Suprapubic skin (tissue), 4 donors: ENCODE measurements at places on chromosomes 7 and 10. TPM values are rescaled to one million over a fixed set of nuclear protein-coding genes. Genes with fewer than 3 reads are reported as not detected.

- H3K27me3 ChIP-seq = no peaks in the 10 kb centered on the region
- no peak for DNase-seq
- no peaks in the 10 kb centered on the region for H3K36me3 ChIP-seq
These were observed 56.0 kb upstream of the JAZF1 start for GRCh38 chr7:28236560-28236959.

DNA sequence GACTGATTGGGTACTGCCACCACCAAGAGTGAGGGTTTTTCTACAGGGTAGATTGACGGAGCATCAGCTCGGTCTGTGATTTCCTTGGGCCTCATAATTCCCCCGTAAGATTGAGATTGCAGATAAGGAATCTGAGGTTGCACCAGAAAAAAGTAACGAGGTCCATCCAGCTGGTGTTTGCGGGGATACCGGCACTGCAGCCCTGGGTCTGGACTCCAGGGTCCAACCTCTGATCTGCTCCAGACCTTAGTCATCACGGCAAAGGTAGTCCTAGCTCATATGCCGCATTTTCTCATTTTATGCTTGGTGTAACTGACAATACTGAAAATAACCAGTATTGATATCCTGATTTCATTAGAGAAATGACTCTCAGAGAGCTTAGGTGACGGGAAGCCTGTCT lies 3.9 kb downstream of the CARD11 start:
- peaks cover 30% of the 10 kb centered on the region for H3K27me3 ChIP-seq
- H3K36me3 ChIP-seq = no peaks in the 10 kb centered on the region
- no peak for DNase-seq

The NOLC1 gene
- 83.5 TPM for total RNA-seq

GRCh38 chr7:134362587-134363483 lies 46.1 kb upstream of the SLC35B4 start:
- H3K27me3 ChIP-seq = peaks cover 10% of the 10 kb centered on the region

The CNNM1 gene
- total RNA-seq = 4.4 TPM

DNA sequence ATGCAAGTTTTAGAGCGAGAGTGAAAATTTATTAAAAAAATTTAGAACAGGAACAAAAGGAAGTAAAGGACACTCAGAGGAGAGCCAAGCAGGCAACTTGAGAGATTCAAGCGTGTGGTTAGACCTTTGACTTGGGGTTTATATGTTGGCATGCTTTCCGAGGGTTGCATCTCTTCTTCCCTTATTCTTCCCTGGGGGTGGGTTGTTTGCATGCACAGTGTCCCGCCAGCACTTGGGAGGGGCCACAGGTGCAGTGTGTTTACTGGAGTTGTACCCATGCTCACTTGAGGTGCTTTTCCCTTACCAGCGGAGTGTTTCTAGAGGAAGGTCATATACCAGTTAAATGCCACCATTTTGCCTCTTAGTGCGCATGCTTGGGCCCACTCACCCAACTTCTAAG lies 96.3 kb downstream of the CHN2 start:
- no peak overlapping the region for H3K4me3 ChIP-seq
- H3K27ac ChIP-seq = no peak overlapping the region
- no peak for DNase-seq
- H3K27me3 ChIP-seq = no peaks in the 10 kb centered on the region
- H3K4me1 ChIP-seq = peaks cover 4% of the 10 kb centered on the region

DNA sequence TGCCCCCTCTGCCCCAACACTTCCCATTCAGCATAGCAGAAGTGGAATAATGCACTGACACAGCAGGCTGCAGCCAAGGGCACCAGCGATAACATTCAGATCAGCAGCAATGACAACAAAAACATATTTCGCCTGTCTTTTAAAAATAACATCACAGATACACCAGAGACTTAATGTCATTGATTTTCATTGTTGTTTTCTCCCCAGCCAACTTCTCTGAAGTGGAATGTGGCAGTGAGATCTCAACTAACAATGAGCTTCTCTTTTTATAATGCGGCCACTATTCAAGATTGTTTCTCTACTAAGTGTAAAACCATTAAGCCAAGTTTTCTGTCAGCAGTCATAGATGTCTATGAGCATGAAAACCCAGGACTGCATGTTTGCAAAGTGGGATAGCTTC lies 158.2 kb upstream of the TMEM229A start:
- DNase-seq = no peak
- H3K27me3 ChIP-seq = no peaks in the 10 kb centered on the region
- no peaks in the 10 kb centered on the region for H3K4me1 ChIP-seq
- H3K27ac ChIP-seq = no peak overlapping the region

- peaks cover 49% of the 10 kb centered on the region for H3K4me1 ChIP-seq
- H3K27me3 ChIP-seq = no peaks in the 10 kb centered on the region
- DNase-seq = peak; percentile 81
These were observed 728 bp downstream of the PARD3 start for GRCh38 chr10:34814223-34814912.

The DNAJC9 gene
- total RNA-seq = 21.4 TPM

The CYP3A4 gene
- total RNA-seq = 6.4 TPM

DNA sequence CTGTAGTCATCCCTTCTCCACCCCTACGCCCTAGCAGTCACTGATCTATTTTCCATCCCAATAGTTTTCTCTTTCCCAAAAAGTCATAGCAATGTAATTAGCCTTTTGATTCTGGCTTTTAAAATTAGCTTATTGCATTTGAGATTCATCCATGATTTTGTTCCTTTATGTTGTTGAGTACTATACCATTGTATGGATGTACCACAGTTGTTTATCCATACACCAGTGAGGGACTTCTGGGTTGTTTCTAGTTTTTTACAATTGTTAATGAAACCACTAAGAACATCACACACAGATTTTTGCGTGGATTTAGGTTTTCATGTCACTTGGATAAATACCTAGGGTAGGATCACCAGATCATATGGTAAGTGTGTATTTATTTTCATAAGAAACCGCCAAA lies 16.1 kb downstream of the FHIP2A start:
- H3K27ac ChIP-seq = no peak overlapping the region
- DNase-seq = no peak
- H3K4me1 ChIP-seq = peaks cover 2% of the 10 kb centered on the region

The DKK1 gene
- total RNA-seq = 14.2 TPM

GRCh38 chr10:112217386-112218035 lies 33.9 kb upstream of the GPAM start:
- H3K4me1 ChIP-seq = no peaks in the 10 kb centered on the region
- DNase-seq = no peak
- H3K4me3 ChIP-seq = no peak overlapping the region
- H3K36me3 ChIP-seq = no peaks in the 10 kb centered on the region
- no peak overlapping the region for H3K27ac ChIP-seq

DNA sequence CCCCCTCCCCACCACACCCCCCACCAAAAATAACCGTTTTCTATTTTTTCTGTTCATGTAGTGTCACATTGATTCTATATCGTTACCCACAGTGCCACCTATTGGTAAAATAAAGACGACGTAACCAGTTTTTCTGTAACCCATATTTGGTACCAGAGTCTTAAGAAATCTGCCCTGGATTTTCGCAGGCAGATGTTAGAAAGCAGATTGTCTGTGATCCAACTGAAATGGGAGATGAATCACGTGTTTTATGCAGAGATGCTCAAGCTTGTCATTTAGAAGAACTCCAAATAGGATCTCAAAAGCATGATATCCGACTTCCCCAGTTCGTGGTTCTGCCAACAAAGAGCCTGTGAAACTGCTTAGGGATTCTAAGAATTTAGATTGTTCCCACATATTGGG lies 261.1 kb upstream of the CSTF2T start:
- H3K4me1 ChIP-seq = no peaks in the 10 kb centered on the region
- no peaks in the 10 kb centered on the region for H3K36me3 ChIP-seq
- no peak overlapping the region for H3K27ac ChIP-seq
- H3K4me3 ChIP-seq = no peak overlapping the region
- no peak for DNase-seq

The SPDYE5 gene
- total RNA-seq = not detected

GRCh38 chr10:64033711-64034110 lies 512.5 kb downstream of the REEP3 start:
- H3K27ac ChIP-seq = no peak overlapping the region
- H3K36me3 ChIP-seq = no peaks in the 10 kb centered on the region
- no peaks in the 10 kb centered on the region for H3K27me3 ChIP-seq
- no peak overlapping the region for H3K4me3 ChIP-seq

DNA sequence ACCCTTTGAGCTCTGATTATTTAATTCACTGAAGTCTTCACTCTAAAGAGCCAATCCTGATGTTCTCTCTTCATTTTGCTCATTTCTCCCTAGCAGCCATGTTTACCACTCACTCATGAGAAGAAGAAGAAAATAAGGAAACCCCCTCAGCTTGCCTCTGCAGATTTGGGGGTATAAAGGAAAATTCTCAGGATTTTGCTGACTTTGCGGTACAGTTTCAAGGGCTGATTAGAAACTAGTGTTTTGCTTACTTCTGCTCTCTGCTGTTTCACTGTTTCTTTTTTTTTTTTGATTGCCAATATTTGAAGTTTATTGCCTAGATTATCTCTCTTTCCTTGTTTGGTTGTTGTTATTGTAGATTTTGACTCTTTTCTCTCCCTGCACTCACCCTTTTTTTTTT lies 23.4 kb downstream of the PCBD1 start:
- H3K27ac ChIP-seq = no peak overlapping the region
- no peaks in the 10 kb centered on the region for H3K27me3 ChIP-seq
- H3K36me3 ChIP-seq = peaks cover 46% of the 10 kb centered on the region
- no peak for DNase-seq
- no peak overlapping the region for H3K4me3 ChIP-seq

DNA sequence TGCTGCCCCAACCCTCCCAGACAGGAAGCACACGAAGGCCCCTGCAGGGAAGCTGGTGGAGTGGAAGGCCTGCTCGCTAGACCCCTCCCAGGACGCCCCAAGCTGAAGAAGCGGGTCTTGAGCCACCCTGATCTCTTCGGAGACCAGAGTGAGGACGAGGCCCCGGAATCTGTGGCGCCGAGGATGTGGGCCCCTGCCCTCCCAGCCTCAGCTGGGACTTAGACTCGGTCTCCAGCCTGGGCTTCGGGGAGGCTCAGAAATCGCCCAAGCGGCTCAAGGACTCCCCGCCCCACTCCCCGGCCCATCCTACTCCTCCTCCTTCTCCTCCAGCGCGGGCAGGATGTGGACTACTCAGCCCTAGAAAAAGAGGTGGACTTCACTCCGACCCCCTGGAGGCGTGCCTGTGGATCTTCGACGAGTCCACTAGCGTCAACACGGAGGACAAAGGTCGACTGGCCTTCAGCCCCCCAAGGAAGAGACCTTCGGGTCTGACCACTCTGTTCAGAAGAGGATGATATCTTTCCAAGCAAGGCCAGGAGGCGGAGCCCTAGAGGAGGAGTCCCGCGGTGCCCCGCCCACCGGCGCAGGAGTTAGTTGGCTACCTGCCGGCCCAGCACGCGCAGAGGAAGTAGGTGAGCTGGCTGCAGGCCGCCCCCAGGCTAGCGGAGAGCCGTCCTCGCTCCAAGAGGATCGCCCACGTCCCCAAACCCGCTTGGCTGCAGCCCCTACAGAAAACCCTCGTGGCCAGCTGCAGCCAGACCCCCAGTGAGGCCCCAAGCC lies 21.9 kb upstream of the LANCL2 start:
- peaks cover 12% of the 10 kb centered on the region for H3K27me3 ChIP-seq
- H3K4me3 ChIP-seq = no peak overlapping the region
- no peak for DNase-seq
- H3K27ac ChIP-seq = no peak overlapping the region

- peaks cover 93% of the 10 kb centered on the region for H3K36me3 ChIP-seq
- no peak for DNase-seq
- H3K27me3 ChIP-seq = no peaks in the 10 kb centered on the region
- no peak overlapping the region for H3K27ac ChIP-seq
These were observed 99.2 kb downstream of the DLG5 start for GRCh38 chr10:77827366-77827765.

- H3K36me3 ChIP-seq = no peaks in the 10 kb centered on the region
- H3K27me3 ChIP-seq = no peaks in the 10 kb centered on the region
- no peak overlapping the region for H3K27ac ChIP-seq
- DNase-seq = no peak
- no peak overlapping the region for H3K4me3 ChIP-seq
- H3K4me1 ChIP-seq = peaks cover 30% of the 10 kb centered on the region
These were observed 8.9 kb upstream of the GPER1 start for GRCh38 chr7:1078985-1079384.

GRCh38 chr10:95653895-95654294 lies 2.6 kb downstream of the ALDH18A1 start:
- H3K27me3 ChIP-seq = no peaks in the 10 kb centered on the region
- no peak overlapping the region for H3K4me3 ChIP-seq
- H3K27ac ChIP-seq = no peak overlapping the region
- H3K36me3 ChIP-seq = peaks cover 30% of the 10 kb centered on the region
- DNase-seq = no peak

DNA sequence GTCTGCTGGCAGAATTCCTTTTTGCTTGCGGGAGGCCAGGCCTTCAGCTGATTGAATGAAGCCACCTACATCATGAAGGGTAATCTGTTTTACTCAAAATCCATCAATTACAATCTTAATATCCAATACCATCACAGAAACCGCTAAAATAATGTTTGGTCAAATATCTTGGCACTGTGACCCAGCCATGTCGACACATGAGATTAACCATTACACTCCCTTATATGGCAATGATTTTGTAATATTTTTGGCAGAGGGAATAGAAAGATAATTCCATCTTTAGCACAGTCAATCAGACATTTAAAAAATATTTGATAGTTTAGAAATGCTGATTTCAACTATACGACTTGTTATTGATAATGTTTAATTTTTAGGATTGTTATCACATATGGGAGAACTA lies 36.5 kb upstream of the SLC39A12 start:
- H3K27me3 ChIP-seq = no peaks in the 10 kb centered on the region
- H3K36me3 ChIP-seq = no peaks in the 10 kb centered on the region
- H3K27ac ChIP-seq = no peak overlapping the region
- H3K4me3 ChIP-seq = no peak overlapping the region

DNA sequence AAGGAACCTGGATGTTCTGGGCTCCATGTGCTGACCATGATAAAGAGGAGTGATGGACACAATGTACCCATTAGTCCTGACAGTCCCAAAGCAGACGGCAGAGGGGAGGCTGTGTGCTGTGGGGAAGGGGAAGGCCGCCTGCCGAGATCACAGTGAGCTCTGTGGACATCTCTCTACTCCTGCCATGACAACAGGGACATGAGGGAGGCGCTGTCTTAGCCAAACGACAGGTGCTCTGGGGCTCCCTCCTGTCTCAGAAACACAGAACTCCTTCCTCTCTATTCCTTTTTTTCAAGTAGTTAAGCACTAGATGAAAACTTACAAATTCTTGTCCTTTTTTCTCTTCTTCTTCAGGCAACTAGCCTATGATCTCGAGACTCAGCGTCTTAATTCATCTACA lies 113.1 kb downstream of the RNF32 start:
- no peaks in the 10 kb centered on the region for H3K4me1 ChIP-seq
- H3K27me3 ChIP-seq = no peaks in the 10 kb centered on the region
- H3K36me3 ChIP-seq = peaks cover 19% of the 10 kb centered on the region
- DNase-seq = no peak
- no peak overlapping the region for H3K27ac ChIP-seq

- H3K4me1 ChIP-seq = no peaks in the 10 kb centered on the region
- no peak for DNase-seq
- no peak overlapping the region for H3K4me3 ChIP-seq
- H3K27ac ChIP-seq = no peak overlapping the region
- H3K27me3 ChIP-seq = no peaks in the 10 kb centered on the region
- H3K36me3 ChIP-seq = no peaks in the 10 kb centered on the region
These were observed 47.4 kb upstream of the MACC1 start for GRCh38 chr7:20264623-20265022.

GRCh38 chr10:14669576-14669975 lies 105.1 kb downstream of the FAM107B start:
- H3K36me3 ChIP-seq = no peaks in the 10 kb centered on the region
- peaks cover 9% of the 10 kb centered on the region for H3K4me1 ChIP-seq
- no peaks in the 10 kb centered on the region for H3K27me3 ChIP-seq
- H3K4me3 ChIP-seq = no peak overlapping the region

The NACAD gene
- total RNA-seq = 1.4 TPM

The TRPV5 gene
- not detected for total RNA-seq
